ENCODE measurements at places on chromosomes 2 and 18.
A peak's percentile ranks its signal among the peaks of the same experiment; 100 is the strongest.

- DNase-seq: no peak
- no peak overlapping the region for H3K4me3 ChIP-seq
- no peaks in the 10 kb centered on the region for H3K4me1 ChIP-seq
- H3K36me3 ChIP-seq: no peaks in the 10 kb centered on the region
These were observed 164.1 kb downstream of the PAX3 start for GRCh38 chr2:222134654-222135053.

DNA sequence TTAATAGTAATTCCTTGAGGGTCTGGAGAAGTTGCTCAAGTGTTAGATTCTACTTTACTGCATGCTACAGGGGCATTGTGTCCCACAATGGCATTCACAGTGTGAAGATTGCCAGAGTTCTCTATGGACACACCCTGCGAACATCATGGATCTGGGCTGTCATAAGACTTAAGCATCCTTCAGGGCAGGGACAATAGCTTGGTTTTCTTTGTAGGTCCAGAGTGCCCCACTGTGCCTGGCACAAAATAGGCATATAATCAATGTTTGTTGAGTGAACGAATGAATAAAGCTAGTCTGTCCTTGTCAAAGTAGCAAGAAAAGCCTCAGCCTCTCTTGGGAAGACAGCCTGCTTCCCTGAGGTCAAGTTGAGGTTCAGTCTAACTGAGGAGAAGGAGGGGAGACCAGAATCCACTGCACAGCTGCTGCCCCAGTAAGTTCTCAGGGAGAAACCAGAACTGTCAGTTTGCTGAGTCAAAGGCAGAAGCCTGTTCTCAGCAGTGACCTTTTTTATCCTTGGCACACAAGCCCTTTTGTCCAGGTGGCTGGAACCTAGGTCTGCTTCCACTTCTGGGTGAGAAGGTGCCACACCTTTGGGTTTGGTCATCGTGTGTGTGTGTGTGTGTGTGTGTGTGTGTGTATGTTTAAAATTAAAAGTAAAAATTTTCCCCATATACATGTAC, 15.0 kb downstream of the INPP4A start:
- peaks cover 9% of the 10 kb centered on the region for H3K4me1 ChIP-seq
- H3K4me3 ChIP-seq: no peak overlapping the region
- no peaks in the 10 kb centered on the region for H3K27me3 ChIP-seq

- DNase-seq: no peak
- peaks cover 3% of the 10 kb centered on the region for H3K4me1 ChIP-seq
- H3K4me3 ChIP-seq: no peak overlapping the region
- no peaks in the 10 kb centered on the region for H3K27me3 ChIP-seq
- H3K27ac ChIP-seq: no peak overlapping the region
These were observed 21.3 kb downstream of the PLEKHB2 start for GRCh38 chr2:131126436-131126835.

DNA sequence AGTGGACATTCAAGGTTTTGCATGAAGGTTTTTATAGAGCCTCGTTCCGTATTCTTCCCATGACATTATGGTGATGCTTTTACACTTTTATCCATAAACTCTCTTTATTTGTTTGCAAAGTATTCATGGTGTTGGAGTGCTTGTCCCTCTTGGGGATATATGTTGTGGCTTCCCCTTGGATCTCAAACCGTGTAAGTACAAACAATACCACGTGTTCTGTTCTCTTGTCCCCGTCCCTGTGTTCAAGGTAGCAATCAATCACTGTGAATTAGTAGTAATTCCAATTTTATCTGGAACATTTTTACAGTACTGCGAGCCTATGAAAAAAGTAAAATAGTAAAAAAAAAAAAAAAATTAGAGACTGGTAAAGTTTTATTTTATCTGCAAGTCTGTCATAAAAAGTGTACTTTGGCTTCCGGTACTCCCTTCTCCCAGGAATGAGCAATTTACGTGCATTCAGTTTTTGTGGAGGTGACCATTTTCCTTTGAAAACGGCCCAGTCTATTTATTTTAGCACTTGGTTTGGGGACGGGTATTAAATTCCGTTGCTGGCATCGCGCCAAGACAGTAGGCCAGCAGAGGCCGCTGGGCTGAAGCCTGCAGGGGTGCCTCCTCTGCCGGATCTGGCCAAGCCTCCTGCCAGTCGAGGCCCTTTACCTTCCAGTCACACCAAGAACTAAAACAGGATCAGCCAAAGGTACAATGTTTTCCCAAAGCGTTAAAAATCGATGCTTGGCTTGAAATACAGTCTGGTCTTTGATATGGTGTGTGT, 175.7 kb downstream of the SOCS6 start:
- no peak overlapping the region for H3K27ac ChIP-seq
- H3K36me3 ChIP-seq: no peaks in the 10 kb centered on the region
- no peak overlapping the region for H3K4me3 ChIP-seq
- peaks cover 5% of the 10 kb centered on the region for H3K4me1 ChIP-seq

GRCh38 chr18:76495435-76496193, 572 bp upstream of the ZNF516 start:
- H3K27ac ChIP-seq: peak overlapping the region; percentile 83
- H3K4me3 ChIP-seq: peak overlapping the region; percentile 47
- no peaks in the 10 kb centered on the region for H3K36me3 ChIP-seq
- no peaks in the 10 kb centered on the region for H3K27me3 ChIP-seq
- peak; percentile 39 for DNase-seq

- no peaks in the 10 kb centered on the region for H3K27me3 ChIP-seq
- no peak for DNase-seq
- no peak overlapping the region for H3K27ac ChIP-seq
- H3K4me3 ChIP-seq: no peak overlapping the region
- no peaks in the 10 kb centered on the region for H3K36me3 ChIP-seq
These were observed 42.9 kb downstream of the CABYR start for GRCh38 chr18:24181806-24182205.

- H3K4me3 ChIP-seq: no peak overlapping the region
- H3K36me3 ChIP-seq: no peaks in the 10 kb centered on the region
- no peaks in the 10 kb centered on the region for H3K27me3 ChIP-seq
- no peak for DNase-seq
- H3K4me1 ChIP-seq: no peaks in the 10 kb centered on the region
- H3K27ac ChIP-seq: no peak overlapping the region
These were observed 151.5 kb downstream of the SLC8A1 start for GRCh38 chr2:40300391-40300790.

DNA sequence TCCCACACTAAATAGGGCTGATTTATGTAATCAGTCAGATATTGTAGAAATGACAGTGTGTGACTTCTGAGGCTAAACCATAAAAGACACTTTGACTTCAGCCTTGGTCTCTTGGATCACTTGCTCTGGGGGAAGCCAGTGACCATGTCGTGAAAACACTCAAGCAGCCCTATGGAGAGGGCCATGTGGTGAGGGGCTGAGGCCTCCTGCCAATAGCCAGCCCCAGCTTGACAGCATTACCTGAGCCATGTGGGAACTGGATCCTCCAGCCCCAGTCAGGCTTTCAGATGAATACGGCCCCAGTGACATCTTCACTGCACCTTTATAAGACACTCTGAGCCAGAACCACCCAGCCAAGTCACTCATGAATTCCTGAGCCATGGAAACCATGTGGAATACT, 20.8 kb downstream of the TNS1 start:
- H3K4me1 ChIP-seq: peaks cover 60% of the 10 kb centered on the region
- peak overlapping the region; percentile 76 for H3K27ac ChIP-seq
- no peak for DNase-seq
- H3K36me3 ChIP-seq: no peaks in the 10 kb centered on the region
- H3K4me3 ChIP-seq: no peak overlapping the region
- H3K27me3 ChIP-seq: no peaks in the 10 kb centered on the region

GRCh38 chr2:88826399-88826798, 134.9 kb downstream of the RPIA start:
- H3K4me1 ChIP-seq: no peaks in the 10 kb centered on the region
- H3K36me3 ChIP-seq: no peaks in the 10 kb centered on the region
- no peaks in the 10 kb centered on the region for H3K27me3 ChIP-seq
- H3K27ac ChIP-seq: no peak overlapping the region

GRCh38 chr18:65631766-65632165, 119.0 kb upstream of the CDH7 start:
- H3K4me1 ChIP-seq: no peaks in the 10 kb centered on the region
- H3K27ac ChIP-seq: no peak overlapping the region
- no peak overlapping the region for H3K4me3 ChIP-seq
- H3K36me3 ChIP-seq: no peaks in the 10 kb centered on the region
- no peaks in the 10 kb centered on the region for H3K27me3 ChIP-seq

GRCh38 chr2:133077269-133077822, 407.3 kb upstream of the LYPD1 start:
- H3K4me3 ChIP-seq: no peak overlapping the region
- H3K27ac ChIP-seq: no peak overlapping the region
- no peak for DNase-seq
- H3K27me3 ChIP-seq: no peaks in the 10 kb centered on the region

GRCh38 chr2:172772633-172773032, 37.0 kb downstream of the RAPGEF4 start:
- H3K4me1 ChIP-seq: no peaks in the 10 kb centered on the region
- no peaks in the 10 kb centered on the region for H3K27me3 ChIP-seq
- H3K36me3 ChIP-seq: no peaks in the 10 kb centered on the region
- no peak overlapping the region for H3K27ac ChIP-seq

DNA sequence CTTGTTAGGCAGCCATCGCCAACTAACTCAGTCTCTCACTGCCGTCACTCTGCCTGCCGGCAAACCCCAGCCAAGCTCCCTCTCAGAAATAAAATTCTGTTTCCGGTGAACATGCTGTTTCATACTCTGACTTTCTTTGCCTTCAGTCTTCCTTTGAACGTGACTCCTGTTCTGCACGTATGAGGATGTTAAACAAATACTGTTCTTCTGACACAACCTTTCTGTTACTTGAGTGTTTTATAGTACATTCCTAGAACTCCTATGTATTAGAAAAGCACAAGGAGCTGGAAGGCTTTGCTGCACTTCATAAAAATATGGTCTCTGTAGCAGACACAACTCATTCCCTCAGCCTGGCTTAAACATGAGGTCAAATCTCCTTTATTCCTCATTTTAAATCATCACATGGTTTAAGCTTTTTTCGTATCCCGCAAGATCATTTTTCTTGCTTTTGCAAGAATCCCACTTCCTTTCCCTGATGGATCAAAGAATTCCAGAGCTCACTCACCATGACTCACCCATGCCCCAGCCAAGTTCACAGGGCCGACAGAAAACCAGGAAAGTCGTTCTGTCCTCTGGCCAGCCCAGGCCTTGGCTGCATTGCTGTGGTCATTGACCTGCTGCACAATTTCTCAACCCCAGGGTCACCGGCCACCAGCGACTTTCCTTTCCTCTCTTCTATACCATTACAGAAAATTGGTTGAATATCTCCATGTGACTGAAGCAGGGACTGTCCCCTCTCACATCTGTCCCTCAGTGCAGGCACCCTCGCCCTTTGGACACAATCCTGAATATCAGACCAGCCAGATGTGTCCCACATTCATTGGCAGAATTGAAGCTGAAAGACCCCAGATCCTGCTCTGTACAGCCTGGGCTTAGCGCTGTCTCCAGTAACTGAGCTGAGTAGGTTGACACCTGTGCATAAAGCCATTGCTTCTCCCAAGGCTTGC, 183.1 kb upstream of the ARL4C start:
- no peaks in the 10 kb centered on the region for H3K27me3 ChIP-seq
- peak; percentile 21 for DNase-seq
- no peak overlapping the region for H3K27ac ChIP-seq
- H3K4me3 ChIP-seq: no peak overlapping the region
- peaks cover 3% of the 10 kb centered on the region for H3K4me1 ChIP-seq

- DNase-seq: no peak
- no peaks in the 10 kb centered on the region for H3K27me3 ChIP-seq
- H3K4me1 ChIP-seq: no peaks in the 10 kb centered on the region
- no peak overlapping the region for H3K27ac ChIP-seq
- no peak overlapping the region for H3K4me3 ChIP-seq
These were observed 37.5 kb downstream of the SLC4A3 start for GRCh38 chr2:219664944-219665343.

DNA sequence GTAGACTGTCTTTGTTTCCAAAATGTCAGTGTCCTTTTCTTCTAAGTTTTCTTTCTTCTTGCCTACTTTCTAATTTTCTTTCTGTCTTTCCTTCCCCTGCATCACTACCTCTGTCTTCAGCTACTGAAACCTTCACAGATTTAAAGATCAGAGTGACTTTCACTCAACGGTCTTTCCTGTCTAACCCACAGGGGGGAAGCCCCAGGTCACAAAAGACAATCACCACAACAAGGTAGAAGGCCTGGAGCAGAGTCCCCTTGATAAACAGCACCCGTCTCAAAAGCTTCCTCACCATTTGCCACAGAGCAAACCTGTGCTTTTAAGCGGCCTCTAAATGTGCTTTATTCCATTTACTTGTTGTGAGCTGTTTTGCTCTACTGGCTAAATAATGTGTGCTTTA, 665.4 kb downstream of the BCL11A start:
- no peak overlapping the region for H3K4me3 ChIP-seq
- no peaks in the 10 kb centered on the region for H3K36me3 ChIP-seq
- no peak for DNase-seq
- H3K27me3 ChIP-seq: no peaks in the 10 kb centered on the region
- H3K27ac ChIP-seq: no peak overlapping the region

DNA sequence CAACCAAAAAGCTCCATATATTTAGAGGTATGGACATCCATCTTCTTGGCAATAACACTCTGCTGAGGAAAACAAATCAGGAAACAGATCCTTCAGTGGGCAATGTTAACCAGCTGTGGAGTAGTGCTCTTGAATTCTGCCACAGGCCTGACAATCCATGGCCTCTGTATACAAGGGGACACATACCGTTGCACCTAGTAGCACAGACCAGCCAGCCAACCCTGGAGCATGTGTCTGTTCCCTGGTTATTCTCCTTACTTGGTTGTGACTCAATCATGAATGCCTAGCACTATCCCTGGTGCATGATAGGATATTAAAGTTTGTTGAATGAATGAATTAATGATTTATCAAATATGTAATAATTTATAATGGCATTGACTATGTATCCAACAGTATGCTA, 261.4 kb upstream of the MGAT5 start:
- no peak overlapping the region for H3K4me3 ChIP-seq
- H3K4me1 ChIP-seq: peaks cover 38% of the 10 kb centered on the region
- DNase-seq: peak; percentile 80
- H3K36me3 ChIP-seq: no peaks in the 10 kb centered on the region
- H3K27ac ChIP-seq: peak overlapping the region; percentile 81

DNA sequence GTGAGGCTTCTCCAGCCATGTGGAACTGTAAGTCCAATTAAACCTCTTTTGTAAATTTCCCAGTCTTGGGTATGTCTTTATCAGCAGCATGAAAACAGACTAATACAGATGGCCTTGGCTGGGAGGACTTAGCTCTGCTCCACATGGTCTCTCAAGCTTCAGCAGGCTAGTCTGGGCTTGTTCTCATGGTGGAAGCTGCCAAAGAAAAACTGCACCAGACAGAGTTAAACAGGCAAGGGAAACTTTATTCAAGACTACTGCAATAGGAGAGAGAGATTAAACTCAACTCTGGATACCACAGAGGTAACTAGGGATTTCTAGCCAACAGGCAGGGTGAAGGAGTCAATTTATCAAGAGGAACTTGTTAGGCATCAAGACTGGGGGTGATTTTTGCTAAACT, 142.1 kb downstream of the CABLES1 start:
- H3K4me3 ChIP-seq: no peak overlapping the region
- no peak overlapping the region for H3K27ac ChIP-seq
- no peaks in the 10 kb centered on the region for H3K36me3 ChIP-seq
- H3K4me1 ChIP-seq: no peaks in the 10 kb centered on the region
